ENCODE measurements at places on chromosomes 7 and 10.

GRCh38 chr10:94607111-94607510 lies 61.5 kb downstream of the HELLS start:
- DNase-seq: no peak

- no peak for DNase-seq
These were observed 28.3 kb downstream of the PAX2 start for GRCh38 chr10:100773646-100774045.

GRCh38 chr10:101233443-101233842 lies 4.2 kb upstream of the LBX1 start:
- DNase-seq: no peak

GRCh38 chr7:152120210-152120609 lies 94.7 kb downstream of the GALNT11 start:
- DNase-seq: no peak

GRCh38 chr10:12797471-12798262 lies 203.8 kb downstream of the CCDC3 start:
- DNase-seq: no peak

- DNase-seq: no peak
These were observed 141.4 kb upstream of the RET start for GRCh38 chr10:42935466-42935865.

- no peak for DNase-seq
These were observed 134.3 kb downstream of the TAX1BP1 start for GRCh38 chr7:27873981-27874957.

DNA sequence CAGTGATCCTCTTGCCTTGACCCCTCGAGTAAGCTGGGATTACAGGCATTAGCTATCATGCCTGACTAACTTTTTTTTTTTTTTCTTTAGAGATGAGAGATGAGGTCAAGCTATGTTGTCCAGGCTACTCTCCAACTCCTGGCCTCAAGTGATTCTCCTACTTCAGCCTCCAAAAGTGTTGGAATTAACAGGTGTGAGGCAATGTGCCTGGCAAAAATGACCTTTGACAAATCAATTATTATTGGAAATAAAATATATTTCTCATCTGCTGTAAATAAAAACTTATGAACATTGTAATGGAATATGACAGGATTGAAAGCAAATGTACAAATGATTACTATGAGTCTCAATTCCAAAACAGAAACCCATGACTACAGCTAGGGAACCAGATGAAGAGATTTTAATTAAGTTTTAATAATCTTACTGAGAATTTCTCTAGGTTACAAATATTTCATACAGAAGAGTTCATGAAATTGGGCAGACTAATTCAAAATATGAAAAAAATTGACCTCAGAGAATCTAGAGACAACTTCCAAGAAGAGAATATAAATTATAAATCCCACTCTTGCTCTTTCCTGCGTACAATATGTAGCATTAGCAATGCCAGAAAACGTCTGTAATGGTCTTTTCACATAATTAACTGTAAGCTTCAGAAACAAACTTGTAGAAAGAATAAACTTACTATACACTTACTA lies 414.7 kb downstream of the DGKB start:
- DNase-seq: no peak

DNA sequence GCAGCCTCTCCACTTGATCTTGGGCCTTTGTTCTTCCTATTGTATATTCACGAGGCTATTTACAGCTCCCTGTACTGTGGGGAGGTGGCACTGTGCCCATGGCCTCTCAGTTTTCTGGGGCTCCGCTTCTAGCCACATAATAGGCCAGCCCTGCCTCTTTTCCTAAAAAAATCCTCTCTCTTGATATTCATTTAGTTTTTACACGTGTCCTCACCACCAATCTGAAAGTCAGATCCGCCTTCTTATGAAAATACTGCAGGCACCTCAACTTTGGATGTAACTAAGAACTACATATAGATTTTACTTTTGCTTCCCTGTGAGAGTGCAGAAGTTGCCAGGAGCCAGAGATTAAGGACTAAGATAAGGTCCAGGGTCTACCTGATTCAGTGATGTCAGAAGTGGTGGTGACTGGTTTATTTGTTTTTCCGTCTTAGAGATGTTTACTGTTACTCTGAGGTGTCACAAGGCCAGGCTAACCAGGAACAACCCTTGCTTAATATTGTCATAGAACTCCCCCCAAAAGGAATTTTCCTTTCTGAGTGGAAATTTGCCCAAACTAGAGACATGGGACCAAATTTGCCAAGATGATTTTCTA lies 7.8 kb downstream of the BAMBI start:
- no peak for DNase-seq

GRCh38 chr10:113323985-113324384 lies 228.9 kb upstream of the HABP2 start:
- no peak for DNase-seq

DNA sequence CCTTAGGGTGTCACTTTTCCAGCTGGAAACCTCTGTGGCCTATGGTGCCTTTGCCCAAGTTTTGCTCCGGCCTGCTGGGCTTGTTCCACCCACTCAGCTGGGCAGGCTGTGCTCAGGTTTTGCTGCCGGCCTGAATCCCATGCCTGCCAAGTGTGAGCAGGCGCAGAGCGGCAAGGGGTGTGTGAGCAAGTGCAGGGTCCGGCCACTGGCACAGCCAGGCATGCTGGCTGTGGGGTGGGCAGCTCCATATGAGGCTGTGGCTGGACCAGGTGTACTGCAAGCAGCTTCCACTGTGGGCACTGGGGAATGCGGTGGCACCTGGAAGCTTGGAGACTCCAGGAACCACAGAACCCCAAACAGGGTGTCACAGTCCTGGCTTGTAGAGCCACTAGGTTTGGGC lies 92.1 kb downstream of the AUTS2 start:
- DNase-seq: no peak

- DNase-seq: no peak
These were observed 97.9 kb upstream of the SAMD8 start for GRCh38 chr10:75013522-75013921.

DNA sequence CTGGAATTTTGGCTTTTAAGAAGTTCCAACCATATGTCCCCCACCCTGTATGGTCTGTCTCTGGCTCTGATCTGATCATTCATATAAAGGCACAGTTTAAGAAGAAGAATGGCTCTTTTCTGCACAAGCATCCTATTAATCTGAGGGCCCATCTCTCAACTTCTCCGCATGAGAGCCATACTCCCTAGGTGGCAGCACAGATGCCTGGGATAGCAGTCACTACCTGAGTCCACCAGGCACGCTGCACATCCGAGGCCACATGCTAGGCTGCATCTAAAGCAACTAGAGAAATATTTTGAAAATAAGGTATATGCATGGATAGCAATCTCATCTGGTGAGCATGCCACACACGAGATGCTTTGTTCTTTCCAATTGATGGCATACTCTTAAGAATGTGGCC lies 565.5 kb downstream of the PARD3 start:
- no peak for DNase-seq

DNA sequence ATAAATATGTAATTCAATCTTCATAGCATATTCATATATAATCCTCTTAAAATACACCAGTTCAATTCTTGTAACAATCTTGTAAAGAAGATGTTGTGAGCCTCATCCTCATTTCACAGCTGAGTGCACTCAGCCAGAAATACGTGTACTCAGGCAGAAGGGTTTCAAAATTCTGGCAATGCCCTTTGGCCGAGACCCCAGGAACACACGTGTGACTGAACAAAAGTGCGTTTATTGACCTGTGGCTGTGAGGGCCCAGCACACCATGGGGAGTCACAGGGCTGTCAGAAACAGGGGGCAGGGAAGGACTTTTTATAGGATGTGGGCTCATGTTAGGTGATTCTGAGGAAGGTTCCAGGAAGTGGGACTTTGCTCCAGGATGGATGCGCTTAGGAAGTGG lies 21.5 kb downstream of the GIMAP8 start:
- no peak for DNase-seq

DNA sequence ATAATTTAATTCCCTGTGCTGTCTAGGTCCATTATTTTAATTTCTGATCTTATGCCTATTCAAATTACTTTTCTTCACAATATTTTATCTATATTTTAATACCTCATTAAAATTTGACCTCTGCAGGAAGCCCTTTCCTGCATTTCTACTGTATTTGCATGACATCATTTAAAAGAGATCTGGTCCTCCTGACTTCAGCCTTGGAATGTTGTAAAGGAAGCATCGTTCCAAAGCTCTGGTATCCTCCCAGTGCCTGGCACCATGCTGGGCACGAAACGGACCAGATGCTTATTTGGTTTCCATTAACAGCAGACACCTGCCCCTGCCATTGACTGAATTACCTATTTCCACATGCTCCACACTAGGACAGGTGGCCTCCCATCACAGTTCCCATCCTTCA lies 247.5 kb downstream of the KLF6 start:
- DNase-seq: no peak

- DNase-seq: no peak
These were observed 813 bp upstream of the MTURN start for GRCh38 chr7:30133736-30134610.

DNA sequence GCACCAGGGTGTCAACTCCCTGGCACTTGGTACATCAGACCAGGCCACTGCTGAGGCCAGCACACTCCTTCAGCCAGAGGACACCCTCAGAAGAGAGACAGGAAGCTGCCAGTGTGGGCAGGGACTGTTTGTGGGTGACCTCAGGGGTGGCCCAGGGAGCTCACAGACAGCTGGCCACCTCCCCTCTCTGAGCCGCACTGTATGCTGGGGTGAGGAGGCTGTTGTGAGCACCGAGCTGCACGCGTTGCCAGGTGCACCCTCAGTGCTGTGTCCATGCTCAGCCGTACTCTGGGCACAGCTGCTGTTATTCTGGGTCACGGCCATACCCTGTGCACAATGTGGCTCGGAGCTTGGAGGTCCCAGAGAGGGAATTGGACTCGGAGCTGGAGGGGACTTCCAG lies 61.5 kb upstream of the NANOS1 start:
- no peak for DNase-seq

GRCh38 chr10:72790216-72790990 lies 98.5 kb downstream of the MCU start:
- DNase-seq: peak; percentile 43

DNA sequence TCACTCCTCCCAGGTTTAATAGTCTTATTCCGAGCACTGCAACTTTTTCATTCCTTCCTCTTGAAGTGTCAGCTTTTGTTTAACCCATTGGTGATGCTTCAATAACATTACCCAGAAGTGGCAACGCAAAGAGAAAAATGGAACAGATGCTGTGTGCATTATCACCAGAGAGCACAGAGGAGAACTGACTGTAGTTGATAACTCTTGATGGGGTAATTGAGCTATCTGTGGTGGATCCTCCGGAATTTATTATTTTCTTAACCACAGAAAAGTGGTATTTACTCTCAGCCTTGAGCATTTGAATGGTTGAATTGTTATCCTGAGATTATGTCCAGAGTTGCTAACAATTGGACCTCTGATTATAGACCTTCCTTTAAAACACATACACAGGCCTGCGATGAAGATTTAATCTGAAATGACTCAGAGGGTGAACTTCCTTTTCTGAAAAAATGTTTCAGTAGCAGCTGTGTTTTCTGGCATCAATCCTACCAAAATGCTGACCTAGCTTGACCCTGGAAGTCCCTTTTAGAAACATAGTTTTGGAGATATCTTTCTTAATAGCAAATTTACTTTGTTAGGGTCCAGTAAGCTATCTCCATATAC lies 1584.4 kb upstream of the LRRTM3 start:
- no peak for DNase-seq

DNA sequence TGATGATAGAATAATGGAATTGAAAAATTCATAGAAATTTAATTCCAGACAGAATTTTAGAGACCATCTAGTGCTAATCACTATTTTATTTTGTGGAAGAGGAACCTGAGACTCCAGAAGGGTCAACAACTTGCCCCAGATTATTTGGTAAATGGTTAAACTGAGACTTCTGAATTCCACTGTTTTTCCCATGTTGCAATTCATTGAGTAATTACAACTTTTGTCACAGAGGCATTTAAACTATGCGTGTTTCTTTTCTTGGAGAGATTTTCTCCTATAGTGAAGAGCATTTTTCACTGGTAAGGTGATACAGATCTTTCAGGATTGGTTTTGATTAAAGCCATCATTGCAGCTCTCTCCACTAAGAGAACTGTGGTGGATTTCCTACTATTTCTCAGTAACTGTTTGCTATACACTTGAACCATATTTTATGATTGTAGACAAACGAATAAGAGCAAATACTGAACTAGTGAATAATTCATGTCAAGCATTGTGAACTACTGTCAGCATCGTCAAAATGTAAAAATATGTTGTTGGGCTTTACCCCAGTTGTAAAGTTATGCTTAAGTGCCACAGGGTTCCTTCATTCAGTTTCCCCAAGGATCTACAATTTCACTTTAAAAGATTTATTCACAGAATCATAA lies 26.5 kb downstream of the LRGUK start:
- DNase-seq: no peak

DNA sequence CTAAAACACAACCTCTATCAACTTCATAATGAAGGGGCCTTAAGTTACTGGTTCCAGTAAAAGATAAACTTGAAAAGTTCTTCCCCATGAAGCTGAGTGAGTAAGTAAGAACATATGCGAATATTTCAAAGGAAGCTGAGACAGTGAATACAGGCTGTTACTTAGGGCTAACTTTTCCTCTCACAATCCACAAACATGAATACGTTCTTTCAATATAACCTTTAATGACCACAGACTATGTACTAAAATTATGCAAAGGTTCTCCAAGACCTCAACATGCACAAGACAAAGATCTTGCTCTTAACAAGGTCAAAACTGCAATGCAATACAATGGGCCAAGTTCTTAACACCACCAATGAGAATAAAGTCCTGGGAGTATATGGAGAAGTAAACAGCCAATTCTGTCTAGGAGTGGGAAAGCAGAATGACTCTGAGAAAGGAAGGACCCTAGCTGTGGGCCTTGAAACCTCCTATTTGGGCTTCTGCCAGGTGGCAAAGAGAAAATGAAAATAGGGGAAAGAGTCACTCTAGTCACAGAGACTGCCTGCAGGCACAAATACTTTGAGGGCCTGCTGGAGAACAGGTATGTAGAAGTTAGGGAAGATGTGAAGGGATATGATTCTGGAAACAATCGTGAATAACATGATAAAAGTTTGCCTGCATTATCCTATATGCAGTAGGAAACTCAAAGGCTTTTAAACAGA lies 43.7 kb downstream of the OSBPL3 start:
- no peak for DNase-seq

- no peak for DNase-seq
These were observed 17.9 kb downstream of the KLHL7 start for GRCh38 chr7:23123465-23123864.

- DNase-seq: no peak
These were observed 607.4 kb upstream of the MBL2 start for GRCh38 chr10:53379956-53380355.

DNA sequence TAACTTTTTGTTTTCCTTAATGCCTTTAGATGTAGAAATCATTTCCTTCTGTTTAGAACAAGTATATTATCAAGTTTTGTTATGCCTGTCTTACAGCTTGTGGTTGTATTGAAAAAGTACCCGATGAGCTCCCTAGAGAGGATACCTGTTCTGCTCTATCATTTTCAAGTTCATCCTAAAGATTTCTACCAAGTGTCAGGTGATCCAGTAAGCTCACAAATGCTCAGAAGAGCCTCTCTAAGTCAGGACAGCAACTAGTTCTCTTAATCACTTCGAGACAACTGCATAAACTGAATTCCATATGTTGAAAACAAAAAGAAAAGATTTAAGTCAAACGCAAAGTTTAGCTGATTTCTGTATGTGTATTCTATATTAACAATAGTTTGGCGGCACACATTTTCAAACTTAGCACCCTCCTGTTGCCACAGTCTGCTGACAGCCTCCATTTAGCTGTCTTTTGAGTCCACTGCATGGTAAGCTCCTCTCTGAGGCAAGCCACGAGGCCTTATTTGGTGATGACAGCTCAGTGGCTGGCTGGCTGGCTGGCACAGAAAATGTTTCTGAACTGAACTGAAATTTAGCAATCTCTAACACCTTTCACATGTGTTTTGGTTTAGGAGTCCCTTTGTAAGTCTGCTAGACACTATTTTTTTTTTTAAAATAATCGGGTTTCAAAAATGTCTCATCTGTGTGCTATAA lies 59.4 kb downstream of the SEMA3C start:
- DNase-seq: no peak

All from DMS153 (cell line).